ENCODE measurements at places on chromosomes 7 and 10.

- no peak for DNase-seq
Observed at GRCh38 chr10:46525177-46525823, 31.2 kb downstream of the GPRIN2 start.

- no peak for DNase-seq
Observed at GRCh38 chr7:29955075-29955792, 34.4 kb downstream of the SCRN1 start.

GRCh38 chr7:128053023-128053422 lies 21.8 kb upstream of the LRRC4 start:
- DNase-seq = no peak

DNA sequence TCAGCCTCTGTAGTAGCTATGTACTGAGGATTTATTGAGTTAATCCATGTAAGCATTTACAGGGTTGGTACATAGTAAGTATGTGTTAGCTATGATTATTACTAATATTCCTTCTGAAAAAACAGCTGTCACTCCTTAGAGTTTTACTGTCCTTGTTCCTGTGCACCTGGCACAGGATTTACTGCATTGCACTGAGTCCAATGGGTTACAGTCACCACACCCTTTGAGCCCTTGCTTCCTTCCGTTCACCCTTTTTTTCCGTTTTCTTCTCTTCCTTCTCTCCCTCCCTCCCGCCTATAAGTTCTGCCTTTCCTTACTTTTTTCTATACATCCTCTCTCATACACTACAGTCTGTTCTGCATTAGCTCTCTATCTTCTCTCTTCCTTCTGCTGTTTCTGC lies 12.5 kb upstream of the CDK6 start:
- DNase-seq = no peak

DNA sequence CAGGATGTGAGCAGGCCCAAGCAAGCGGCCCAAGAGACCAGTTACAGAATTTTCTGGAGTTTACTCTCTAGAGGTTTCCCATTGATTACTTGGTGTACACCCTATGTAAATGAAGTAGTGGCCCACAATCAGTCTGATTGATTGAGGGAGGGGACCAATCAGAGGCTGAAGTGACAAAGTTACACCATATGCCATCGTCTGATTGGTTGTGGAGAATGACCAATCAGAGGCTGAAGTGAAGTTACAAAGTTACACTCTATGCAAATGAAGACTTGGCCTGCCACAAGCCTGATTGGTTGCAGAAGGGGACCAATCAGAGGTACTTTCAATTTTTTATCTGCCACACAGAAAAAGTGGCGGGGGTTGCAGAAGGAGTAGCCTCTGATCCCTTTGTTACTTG lies 83.7 kb downstream of the KIF20B start:
- DNase-seq = no peak

DNA sequence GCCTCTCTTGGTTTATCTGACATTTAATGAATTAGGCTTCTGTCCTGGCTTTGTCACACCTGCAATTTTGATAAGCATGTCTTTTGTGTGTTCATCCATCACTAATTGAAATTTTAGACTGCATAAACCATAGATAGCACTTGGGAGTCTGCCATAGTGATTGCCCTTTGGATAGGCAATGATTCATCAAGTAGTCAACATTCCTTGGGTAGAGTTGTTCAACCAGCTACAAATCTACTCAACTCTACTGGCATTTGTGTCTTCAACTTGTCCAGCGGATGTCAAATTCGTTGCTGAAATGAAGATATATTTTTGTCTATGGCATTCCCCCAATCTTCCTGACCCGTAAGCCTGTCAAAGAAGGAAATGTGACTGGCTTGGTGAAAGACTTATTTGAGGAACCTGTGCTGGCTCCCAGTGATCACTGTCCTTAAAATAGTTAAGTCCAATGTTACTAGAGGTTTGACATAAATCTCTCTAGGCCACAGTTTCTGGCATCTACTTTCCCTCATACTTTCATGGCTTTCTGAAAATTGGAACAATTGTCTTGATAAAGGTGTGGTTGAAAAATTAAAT lies 33.7 kb upstream of the CREB5 start:
- no peak for DNase-seq

- no peak for DNase-seq
Observed at GRCh38 chr10:52368725-52369124, 54.6 kb downstream of the DKK1 start.

DNA sequence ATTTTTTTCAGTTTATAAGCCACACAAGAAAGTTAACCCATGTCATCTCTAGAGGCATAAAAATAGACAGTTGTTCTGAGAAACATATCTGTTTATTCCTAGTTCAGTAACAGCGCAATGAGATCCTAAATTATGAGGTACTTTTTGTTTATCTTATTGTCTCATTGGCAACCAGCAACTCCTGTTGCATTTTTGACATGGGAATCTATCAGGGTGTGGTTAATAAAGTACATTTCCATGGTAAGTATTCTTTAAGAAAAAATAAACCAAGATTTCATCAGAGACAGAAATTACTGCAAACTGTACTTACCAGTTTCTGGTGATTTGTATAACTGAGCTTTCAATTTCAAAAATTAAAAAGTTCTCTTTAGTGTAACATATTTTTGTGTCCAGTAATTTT lies 9.0 kb downstream of the FAS start:
- DNase-seq = no peak

- DNase-seq = no peak
Observed at GRCh38 chr10:11320809-11321520, 290.5 kb downstream of the USP6NL start.

- DNase-seq = no peak
Observed at GRCh38 chr7:124349443-124349842, 316.6 kb upstream of the TMEM229A start.

DNA sequence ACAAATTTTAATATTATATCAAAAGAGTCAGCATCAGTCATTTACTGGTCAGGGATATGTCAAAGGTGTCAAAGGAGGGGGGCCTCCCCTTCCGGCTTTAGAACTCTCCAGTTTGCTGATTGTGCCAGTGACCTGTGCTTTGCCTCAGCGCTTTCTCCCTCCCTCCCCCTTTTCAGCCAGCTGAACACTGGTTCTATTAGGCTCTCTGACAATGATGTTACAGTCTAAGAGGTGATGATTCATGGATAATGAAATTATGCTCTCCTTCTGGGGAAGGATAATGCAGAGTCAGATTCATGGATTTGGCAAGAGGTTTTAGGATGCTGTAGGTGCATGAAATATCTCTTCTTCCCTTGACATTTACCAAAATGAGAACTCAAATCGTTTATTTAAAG lies 6.1 kb downstream of the LRRTM3 start:
- no peak for DNase-seq

- no peak for DNase-seq
Observed at GRCh38 chr10:127161482-127161881, 34.9 kb downstream of the INSYN2A start.

DNA sequence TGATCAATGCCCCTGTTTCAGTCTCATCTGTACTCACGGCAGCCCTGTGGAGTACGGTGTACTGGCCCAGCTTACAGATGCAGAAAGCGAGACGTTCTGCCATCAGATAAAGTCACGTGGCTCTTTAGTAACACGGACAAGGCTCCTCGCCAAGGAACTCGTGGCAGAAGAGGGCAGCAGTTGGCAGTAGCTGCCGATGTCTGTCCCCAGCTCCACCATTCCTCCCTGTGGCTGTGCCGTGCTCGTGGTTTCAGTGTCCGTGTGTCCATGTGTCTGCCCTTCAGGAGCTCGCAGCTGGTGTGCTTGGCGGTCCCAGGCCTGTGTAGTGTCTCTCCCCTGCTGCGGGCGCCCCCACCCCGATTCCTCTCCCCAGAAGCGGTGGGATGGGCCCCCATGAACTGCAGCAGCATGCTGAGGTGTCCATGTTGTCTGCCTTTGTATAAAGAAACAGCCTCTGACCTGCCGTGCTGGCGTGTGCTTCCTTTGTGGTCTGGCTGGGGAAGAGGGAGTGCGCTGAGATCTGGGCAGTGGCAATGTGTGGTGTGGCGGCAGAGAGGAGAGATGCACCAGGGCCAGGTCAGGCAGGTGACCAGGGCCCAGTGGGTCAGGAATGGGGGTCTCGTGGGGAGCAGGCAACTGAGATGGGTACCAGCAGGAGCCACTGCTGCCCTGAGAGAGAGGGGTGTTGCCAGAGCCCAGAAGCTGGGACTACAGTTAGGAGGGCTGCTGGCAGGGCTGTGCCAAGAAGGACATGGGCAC lies 9.8 kb downstream of the RHBDD2 start:
- no peak for DNase-seq

DNA sequence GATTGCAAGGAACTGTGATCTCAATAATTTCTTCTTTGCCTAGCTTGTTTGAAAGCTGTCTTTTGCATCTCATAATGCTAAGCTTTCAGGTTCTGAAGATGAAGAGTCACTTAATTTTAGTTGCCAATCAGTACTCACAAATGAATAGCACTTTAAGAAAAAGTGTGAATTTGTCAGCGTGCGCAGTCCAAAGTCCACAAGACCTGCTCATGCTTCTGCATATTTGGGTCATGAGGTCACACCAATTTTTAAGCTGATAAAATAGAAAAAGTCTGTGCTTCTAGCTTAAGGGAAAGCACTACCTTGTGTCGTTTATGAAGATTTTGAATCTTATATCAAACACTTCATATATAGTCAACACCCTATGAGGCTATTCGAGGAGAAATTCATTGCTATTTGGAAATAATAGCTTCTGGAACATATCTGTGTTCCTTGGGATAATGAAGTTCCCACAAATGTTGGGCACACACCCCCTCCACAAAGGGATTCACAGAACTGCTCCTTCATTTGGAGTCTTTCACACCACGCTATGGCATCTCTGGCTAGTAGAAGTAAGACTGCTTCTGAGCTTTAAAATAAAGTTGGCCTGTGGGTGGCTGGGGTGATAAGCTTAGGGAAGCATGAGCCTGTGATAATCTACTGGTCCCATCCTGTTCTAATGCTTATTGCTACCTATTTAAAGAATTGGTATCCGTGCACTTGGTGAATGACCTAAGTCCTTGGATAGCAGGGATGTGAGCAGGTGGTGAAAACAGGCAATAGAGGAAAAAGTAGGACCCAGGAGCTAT lies 33.3 kb downstream of the A1CF start:
- DNase-seq = no peak

- DNase-seq = no peak
Observed at GRCh38 chr7:33044986-33045385, 17.6 kb downstream of the NT5C3A start.

Data from SK-N-MC (cell line).